Activated CD4-positive, alpha-beta memory T cell treated with anti-CD3 and anti-CD28 coated beads, Interleukin-2, amount 10 ng/mL, durations not matched to agents 7 days and 5 days (primary cell): ENCODE measurements at places on chromosomes 1 and 21.

GRCh38 chr1:27778056-27778455 lies 5.0 kb downstream of the STX12 start:
- DNase-seq, result no peak

- no peak for DNase-seq
Observed at GRCh38 chr1:46315669-46316403, 12.3 kb downstream of the UQCRH start.

DNA sequence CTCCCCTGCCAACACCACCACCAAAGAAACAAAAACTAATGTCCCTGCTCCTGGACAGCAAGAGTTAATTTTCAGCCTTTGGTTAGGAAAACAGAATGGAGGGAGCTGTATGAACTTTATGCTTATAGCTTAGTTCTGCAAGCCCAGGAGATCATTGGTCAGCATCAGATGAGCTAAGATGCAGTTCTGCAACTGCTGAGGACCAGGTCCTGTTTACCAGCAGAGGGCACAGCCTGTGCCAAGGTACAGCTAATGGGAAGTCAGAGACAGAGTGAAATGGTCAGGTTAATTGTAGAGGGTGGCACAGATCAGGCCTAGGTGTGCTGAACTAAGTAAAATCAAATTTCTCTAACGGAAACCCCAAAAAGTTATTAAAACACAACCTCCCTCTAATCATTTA lies 161.3 kb downstream of the ROR1 start:
- no peak for DNase-seq

GRCh38 chr1:73998348-73998959 lies 199.5 kb downstream of the LRRIQ3 start:
- DNase-seq, result no peak

DNA sequence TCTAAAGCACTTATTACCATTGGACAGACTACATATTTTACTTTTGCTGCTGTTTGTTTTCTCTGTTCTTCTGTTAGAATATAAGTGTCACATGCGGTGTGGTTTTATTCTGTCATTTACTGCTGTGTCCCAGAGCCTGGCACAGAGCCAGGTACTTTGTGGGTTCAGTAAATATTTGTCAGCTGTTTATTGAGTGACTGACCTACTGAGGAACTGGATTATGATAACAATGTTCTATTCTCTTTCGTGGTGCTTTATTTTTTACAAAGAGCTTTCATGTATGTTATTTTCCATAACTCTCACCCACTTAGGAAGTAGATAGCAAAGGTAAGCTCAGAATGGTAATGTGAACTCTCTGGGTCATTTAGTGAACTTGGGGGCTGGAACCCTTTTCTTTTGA lies 118.8 kb downstream of the RWDD3 start:
- no peak for DNase-seq

DNA sequence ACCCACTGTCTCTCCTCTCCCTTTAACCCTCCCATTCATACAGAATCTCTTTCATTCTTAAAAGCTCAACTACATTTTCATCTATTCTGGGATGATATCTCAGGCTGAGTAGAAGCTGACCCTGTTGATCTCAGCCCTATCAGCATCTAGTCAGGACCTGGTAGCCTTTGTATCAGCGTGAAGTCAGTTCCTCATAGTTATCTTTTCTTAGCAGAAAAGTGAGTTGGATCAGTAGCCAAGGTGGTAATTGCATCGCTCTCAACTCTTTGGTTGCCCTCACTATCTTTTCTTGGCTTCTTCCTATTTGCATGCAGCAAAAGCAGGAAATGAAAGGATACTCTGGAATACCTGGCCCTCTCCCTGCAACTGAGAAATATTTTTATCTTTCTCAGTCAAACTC lies 13.6 kb upstream of the GOLT1A start:
- DNase-seq, result no peak

- DNase-seq, result no peak
Observed at GRCh38 chr1:172997941-172998361, 52.8 kb downstream of the TNFSF18 start.

DNA sequence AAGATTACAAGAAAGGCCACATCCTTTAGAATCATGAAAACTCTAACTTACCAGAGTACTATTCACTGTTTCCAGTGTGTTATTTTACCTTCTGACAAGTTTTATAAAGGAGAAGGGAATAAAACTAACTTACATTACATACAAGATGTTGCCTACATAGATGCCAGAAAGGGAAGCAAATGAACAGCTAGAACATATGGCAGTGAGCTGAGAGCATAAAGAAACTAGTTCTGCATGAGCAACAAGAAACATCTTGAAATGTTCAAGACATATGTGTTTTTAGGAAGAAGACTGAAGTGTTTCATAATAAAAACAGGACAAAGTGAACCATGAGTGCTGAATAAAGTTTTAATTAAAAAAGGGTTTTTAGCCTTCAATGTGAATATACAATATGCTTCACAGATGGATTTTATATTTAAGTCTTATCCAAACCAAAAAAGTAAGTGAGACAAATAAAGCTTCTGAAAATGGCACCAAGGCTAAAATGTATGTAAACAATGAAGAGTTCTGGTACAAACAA lies 39.4 kb downstream of the SLC5A9 start:
- no peak for DNase-seq

DNA sequence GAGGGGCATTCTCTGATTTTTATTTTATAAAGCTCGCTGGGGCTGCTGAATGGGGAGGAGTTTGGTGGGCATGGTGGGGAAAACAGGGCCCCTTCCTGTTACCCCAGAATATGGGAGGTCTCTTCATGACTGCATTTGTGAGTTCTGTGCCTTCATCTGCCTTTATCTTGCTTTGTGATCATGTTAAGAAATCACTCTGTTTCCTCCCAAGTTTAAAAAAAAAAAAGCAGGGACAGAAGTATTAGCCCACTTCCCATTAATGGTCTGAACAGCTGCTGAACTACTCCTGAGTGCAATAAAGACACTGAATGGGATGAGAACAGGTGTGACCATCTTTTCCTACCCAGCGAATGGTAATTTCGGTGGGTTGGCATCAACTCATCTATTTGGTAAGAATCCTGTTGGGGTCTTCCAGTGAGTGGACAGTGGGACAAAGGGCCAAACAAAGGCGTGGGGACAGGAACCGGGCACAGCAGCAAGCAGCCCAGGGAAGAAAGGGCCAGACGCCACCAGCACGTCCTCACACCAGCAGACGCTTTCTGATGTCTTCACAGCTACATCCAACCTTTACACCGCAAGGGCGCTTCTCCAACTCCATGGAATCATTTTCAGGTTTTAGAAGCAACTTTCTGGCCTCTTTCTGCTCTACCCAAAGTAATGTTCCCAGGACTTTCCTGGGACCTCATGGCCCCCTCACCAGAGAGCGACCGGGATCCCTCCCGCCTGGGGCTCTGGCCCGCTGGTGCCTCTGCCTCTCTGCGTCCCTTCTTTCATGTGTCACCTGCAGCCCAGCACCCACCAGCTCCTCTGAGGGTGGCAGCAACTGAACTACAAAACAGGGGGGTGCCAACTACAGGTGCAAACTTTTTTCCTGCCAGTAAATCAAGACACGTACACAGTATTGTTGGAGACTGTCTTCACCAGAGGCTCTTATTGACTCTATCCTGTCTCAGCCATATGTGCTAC lies 160.2 kb downstream of the ADSS2 start:
- DNase-seq, result no peak

GRCh38 chr1:33299461-33300155 lies 21.3 kb downstream of the A3GALT2 start:
- no peak for DNase-seq

GRCh38 chr1:228370941-228371740 lies 35.5 kb downstream of the TRIM11 start:
- DNase-seq, result no peak

GRCh38 chr1:43171312-43171875 lies 696 bp downstream of the EBNA1BP2 start:
- peak; percentile 17 for DNase-seq

DNA sequence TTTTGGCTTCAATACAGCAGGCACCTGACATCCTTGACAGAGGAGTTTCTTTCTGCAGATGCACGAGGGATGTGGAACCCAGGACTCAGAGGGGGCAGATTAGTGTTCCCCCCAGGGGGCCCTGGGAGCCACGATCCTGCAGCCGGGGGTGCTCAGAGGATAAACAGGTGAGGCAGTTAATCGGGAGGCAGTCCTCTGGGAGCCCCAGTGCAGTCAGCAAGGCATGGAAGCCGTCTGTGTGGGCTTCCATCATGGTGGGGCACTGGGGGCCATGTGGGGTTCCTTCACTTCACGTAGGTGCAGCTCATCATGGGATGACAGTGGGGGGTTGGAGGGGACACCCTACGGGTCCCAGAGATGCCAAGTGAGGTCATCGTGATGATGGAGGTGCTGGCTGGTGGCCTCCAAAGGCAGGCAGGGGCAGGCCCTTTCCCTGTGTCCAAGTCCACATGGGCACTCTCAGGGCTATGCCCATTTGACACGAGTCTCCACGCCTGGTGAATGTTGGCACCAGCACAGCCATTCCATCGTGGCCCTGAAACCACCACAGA lies 59.3 kb upstream of the ABCG1 start:
- no peak for DNase-seq

- DNase-seq, result no peak
Observed at GRCh38 chr1:207081088-207081487, 7.6 kb upstream of the C4BPB start.

DNA sequence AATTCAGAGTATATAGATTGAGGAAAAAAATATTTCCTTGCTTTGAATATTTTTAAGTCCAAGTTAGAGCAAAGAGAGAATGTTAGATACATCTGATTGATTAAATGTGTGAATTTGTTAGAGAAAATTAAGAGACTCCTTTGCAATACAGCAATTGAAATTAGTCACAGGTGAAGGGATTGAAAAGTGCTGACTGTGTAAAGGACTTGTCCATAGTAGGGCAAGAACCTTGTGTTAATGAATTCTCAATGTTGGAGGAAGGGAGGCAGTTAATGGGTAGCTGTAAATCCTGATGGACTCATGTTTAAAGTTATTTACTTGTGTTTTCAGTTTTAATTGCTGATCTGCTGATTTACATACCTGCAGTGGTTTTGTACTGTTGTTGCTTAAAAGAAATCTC lies 38.6 kb downstream of the ALG6 start:
- no peak for DNase-seq

DNA sequence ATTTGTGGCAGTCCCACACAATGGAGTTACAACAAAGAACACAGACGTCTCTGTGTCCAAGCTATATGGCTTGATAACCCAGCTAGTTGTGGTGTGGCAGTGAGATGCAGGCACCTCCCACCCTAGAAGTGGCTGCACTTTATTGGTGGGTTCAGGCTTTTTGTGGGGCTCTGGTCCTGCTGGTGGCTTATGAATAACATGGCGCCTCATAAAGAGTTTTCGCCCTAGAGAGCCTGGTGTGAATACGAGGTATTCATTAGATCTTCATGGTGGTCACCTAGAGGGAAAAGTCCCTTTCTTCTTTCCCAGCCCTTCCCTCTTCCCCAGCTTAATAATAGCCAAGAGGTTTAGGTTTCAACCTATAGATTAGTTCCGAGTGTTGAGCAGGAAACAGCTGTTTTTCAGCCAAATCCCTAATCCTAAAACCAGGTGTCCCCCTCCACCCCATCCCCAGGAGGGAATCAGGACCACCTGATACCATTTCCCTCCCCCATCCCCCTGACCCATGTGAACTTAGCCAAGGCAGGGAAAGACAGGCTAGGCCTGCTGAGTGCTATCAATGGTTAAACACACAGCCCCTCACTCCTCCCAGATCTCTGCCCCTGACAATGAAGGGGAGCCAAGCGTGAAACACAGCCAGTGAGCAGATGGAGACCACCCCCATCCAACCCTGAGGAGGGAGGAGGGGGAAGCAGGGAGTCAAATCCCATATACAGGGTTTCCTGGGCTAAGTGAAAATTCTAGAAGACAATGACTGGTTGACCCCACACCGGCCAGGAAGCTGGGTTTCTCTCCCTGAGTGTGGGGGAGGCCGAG lies 58.2 kb downstream of the NFASC start:
- no peak for DNase-seq

DNA sequence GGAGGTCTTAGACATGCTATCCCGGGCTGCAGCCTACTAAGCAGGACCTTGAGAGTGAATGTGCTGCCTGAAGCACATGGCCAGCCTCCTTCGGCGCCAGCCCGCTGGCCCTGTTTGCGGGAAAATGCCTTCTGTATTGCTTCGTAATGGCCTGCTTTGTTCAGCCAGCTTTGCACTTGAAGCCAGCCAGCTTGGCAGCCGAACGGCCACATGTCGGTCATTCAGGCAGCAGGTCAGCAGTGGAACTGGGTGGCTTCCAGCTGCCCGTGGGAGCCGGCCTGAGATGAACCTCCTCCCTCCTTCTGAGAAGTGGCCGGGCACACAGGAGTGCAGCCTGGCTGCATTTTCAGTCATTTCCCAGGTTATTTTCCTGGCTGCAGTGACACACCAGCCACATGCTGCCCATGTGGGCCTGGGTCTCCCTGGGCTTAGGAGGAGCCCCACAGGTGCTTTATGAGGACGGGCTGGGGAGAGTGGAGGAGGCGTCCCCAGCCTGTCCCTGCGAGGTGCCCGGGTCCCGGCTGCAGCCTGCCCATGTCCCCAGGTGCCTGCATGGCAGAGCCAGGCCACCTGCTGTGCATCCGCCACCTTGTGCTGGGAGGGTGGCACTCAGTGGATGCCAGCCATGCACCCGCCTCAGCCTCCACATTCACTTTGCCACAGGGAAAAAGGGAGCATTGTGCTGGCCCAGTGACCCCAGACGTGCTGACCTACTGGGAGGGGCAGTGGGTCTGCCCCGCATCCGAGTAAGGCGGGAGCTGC lies 103.5 kb downstream of the SIK1 start:
- DNase-seq, result no peak

DNA sequence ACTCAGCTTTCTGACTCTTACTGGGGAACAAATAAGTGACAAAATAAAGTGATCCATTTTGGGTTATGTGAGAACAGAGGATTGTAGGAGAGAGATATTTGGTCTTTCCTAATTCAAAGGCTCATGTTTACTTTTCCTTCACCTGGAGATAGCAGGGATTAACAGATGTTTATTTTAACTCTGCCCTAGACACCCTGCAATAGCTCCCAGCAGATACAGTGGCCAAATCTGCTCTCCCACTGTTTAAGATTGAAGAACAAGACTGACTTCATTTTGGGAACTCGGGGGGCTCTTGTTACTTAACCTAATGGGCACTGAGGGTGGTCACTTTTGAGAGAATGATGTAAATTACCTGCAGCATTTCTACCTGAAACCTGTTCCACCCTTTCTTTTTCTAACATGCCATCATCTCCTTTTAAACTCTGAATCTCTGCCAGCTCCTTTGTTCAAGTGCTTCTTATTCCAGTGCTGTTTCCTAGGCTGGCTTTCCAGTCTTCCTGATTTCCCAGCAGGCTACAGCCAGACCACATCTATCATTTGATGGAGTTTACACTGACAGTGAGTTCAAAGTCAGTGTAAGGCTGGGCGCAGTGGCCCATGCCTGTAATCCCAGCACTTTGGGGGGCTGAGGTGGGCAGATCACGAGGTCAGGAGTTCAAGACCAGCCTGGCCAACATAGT lies 90.0 kb downstream of the SELENOF start:
- DNase-seq, result no peak
